ENCODE measurements at places on chromosomes 12 and 14.

GRCh38 chr12:51752234-51752889, 96.2 kb downstream of the FIGNL2 start:
- DNase-seq = no peak

DNA sequence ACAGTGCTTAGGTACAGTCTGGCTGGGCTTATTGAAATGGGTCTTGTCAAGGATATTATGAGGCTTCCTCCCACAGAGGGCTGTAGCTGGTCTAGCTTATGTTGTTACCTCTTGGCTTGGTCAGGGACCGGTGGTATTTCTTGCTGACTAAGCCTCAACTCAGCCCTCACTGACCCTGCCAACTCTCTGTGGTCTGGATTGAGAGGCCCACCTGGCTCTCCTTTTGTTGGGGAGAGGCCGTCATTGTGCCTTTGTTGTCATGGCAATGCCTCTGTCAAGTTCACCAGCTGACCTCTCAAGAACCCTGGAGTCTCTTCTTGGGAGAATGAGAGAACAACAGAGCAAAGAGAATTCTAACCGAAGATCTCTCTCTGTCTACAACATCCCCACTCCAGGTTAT, 245.6 kb upstream of the NPAS3 start:
- DNase-seq = no peak

- DNase-seq = no peak
Measured at GRCh38 chr14:26104717-26105116, 493.1 kb downstream of the NOVA1 start.

GRCh38 chr14:80428171-80428570, 216.9 kb upstream of the DIO2 start:
- no peak for DNase-seq

DNA sequence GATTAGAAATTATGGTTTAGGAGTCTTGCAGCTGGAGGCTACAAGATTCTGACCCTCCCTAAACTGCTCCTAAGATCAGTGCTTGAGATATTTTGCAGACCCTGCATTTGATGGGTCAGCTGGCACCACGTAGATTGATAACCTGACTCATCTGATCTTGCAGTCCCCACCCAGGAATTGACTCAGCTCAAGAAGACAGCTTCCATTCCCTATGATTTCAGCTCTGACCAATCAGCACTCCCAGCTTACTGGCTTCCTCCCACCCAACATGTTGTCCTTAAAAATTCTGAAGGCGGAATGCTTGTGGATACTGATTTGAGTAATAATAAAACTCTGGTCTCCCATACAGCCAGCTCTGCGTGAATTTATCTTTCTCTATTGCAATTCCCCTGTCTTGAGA, 23.2 kb upstream of the MTHFD1 start:
- DNase-seq = no peak
